Umbilical cord (tissue), 2 donors: ENCODE measurements at places on chromosomes 5 and 9. TPM values are rescaled to one million over a fixed set of nuclear protein-coding genes. Genes with fewer than 3 reads are reported as not detected.
A peak's percentile ranks its signal among the peaks of the same experiment; 100 is the strongest.

PCA3 gene
- total RNA-seq: 8.4 TPM

GRCh38 chr5:54624805-54625568, 107.4 kb downstream of the SNX18 start:
- no peak for DNase-seq

DNA sequence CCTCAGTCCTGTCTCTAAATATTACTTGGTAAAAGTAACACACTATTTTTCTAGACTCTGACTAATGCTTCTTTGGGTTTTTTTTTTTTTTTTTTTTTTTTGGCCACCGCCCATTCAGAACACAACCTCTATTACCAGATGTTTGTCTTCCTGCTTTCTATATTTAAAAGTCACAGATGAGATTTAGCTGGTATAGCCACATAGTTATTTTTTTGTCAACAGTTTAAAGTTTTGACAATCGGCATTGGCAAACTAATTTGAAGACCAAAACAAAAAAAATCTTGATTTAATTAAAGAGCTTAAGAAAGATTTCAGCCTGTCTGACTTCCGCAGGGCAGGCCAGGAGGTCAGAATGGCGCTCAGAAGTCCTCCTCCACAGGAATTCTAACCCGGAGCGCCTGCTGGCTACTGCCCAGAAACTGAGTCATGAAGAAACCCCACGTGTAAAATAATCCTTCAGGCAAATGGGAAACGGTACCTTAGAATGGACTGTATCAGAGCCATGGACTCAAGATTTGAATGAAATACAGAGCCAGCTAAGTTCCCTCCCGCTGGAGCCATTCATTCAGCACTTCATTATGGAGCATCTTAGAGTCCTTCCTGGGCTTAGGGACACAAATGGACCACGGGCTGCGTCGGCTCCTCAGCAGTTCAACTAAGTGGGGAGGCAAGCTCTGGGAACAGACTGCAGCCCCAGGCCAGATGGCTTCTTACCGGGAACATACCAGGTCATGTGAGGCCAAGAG, 55.6 kb downstream of the PTPDC1 start:
- peak; percentile 91 for DNase-seq

GRCh38 chr5:165076686-165077085, 1571.3 kb downstream of the MAT2B start:
- no peak for DNase-seq

- no peak for DNase-seq
Observed at GRCh38 chr5:172370648-172371545, 83.4 kb downstream of the SH3PXD2B start.

FAM169A gene
- total RNA-seq: 5.3 TPM

- peak; percentile 13 for DNase-seq
Observed at GRCh38 chr5:115297031-115297430, 577 bp upstream of the CCDC112 start.

DNA sequence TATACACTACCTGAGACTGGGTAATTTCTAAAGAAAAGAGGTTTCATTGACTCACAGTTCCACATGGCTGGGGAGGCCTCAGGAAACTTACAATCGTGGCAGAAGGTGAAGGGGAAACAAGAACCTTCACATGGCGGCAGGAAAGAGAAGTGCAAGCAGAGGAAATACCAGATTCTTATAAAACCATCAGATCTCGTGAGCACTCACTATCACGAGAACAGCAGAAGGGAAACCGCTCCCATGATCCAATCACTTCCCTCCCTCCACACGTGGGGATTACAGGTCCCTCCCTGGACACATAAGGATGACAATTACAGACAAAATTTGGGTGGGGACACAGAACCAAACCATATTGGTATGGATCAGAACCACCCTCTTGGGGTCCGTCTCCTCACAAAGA, 44.2 kb upstream of the SPIN1 start:
- DNase-seq: no peak

ANKH gene
- total RNA-seq: 27.0 TPM

GRM6 gene
- total RNA-seq: 0.96 TPM

- DNase-seq: no peak
Observed at GRCh38 chr9:38720083-38720745, at the start of gene FAM240B. Gene FAM240B, minus strand, starts transcription at chr9:38720133. Its CDS starts 16,134 bp downstream, at chr9:38703999.

- DNase-seq: no peak
Observed at GRCh38 chr5:157143127-157143971, 684 bp upstream of the MED7 start.

DNA sequence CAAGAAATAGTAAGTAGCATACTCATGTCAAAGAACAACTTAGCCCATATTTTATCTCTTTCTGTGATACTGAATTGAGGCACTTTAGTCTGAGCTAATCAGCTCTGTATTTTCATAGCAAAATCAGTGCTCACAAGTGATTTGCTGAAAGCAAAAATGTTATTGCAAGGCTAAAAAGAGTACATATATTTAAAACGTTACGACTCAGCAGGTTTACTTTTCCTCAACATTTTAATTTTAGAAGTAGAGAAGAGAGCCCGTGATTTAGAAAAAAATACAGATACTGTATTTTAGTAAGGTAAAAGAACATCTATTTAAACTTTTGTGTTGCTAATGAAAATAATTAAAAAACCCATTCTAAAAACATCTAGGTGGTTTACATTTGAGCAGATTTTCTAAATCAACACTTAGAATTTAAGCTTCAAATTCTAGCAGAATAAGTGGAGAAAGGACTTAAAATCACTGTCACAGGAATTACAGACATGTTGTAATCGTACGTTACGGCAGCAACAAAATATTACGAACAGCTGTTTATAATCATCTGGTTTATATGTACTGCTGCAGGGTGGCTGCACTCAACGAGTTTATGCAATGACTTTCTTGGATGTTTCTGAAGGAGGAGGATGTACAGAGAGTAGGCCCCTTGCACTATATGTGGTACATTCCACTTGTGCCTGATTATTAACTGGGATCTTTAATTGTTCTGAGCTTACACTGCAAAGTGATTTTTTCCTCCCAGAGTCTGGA, 20.1 kb downstream of the SREK1 start:
- DNase-seq: peak; percentile 30

SPINK13 gene
- total RNA-seq: not detected

GFI1B gene
- 0.48 TPM for total RNA-seq

DNA sequence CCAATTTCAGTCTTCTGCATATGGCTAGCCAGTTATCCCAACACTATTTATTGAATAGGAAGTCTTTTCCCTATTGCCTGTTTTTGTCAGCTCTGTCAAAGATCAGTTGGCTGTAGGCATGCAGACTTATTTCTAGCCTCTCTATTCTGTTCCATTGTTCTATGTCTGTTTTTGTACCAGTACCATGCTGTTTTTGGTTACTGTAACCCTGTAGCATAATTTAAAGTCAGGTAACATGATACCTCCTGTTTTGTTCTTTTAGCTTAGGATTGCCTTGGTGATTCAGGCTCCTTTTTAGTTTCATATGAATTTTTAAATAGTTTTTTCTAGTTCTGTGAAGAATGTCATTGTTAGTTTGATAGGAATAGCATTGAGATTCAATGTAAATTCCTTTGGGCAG, 104.9 kb upstream of the SLCO6A1 start:
- no peak for DNase-seq

P4HA2 gene
- total RNA-seq: 151 TPM

- no peak for DNase-seq
Observed at GRCh38 chr5:62568800-62569432, 9.7 kb upstream of the LRRC70 start.

- no peak for DNase-seq
Observed at GRCh38 chr9:16363916-16364315, 506.6 kb downstream of the BNC2 start.
